GM12892 (cell line): ENCODE measurements at places on chromosomes 16 and 17.

GRCh38 chr16:6570530-6570929, 762.1 kb upstream of the RBFOX1 start:
- DNase-seq, result no peak

GRCh38 chr17:58436805-58437239, 19.5 kb upstream of the RNF43 start:
- DNase-seq, result no peak

- no peak for DNase-seq
Observed at GRCh38 chr17:63503341-63503705, 19.8 kb upstream of the KCNH6 start.

- DNase-seq, result no peak
Observed at GRCh38 chr16:52446080-52446479, 100.9 kb downstream of the TOX3 start.

DNA sequence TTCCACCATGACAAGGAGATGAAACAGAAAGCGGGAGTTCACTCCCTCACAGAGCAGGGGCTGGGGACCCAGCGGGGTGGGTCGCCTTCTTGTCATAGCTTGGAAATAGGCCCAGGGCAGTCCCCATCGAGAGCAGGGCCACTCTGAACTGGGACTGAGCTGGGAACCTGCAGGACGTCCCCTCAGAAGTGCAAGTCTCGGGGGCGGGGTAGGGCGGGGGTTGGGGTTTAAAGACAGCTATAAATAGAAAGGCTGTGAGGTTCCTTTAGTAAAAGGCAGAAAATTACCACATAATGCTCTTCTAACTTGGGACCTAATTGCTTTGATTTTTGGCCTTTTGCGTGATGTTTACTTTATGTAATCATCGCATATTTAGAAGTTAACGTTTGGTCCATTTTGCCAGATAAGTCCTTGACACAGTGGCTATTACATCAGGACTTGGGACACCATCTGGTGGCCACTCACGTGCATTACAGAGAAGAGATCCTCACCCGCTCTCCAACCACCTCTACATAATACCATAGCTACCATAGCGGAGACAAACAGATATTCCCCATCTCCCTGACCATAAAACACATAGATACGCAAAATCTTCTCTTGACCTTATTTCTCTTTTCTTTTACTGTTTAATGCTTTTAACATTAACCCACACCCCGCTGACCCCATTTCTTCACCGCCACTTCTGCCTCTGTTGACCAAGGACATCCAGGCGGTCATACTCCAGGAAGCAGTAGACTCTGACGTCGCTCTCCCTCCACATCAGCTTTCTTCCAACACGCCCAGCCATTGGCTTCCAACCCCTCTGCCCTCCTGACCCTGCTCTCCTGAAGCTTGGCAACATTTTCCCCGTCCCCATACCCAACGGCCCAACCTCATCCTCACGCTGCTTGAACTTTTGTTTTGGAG, 27.5 kb upstream of the PIK3R6 start:
- peak; percentile 53 for DNase-seq
